ENCODE measurements at places on chromosomes 3 and 15.
A peak's percentile ranks its signal among the peaks of the same experiment; 100 is the strongest.

GRCh38 chr3:23959135-23959900 is 14.2 kb downstream of the NR1D2 start:
- DNase-seq, result no peak

GRCh38 chr3:43181202-43181821 is 75.4 kb upstream of the POMGNT2 start:
- DNase-seq, result peak; percentile 15

DNA sequence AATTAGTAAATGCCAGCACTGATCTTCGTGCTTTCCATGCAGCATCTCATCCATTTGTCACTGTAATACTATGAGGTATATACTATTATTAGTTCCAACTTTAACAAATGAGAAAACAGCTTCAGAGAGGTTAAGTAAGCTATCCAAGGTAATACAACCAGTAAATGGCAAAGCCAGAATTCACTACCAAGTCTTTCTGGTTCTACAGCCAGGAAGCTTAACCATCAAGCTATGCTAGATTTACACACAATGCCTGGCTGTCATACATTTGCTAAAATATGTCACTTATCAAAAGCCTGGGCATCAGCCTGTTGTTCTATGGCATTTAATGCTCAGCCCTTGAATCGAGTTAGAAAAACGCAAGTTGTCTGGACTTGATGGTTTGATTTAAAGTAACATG is 32.6 kb downstream of the TMOD2 start:
- no peak for DNase-seq

- no peak for DNase-seq
These were observed 19.1 kb downstream of the FAM174B start for GRCh38 chr15:92636401-92636907.

GRCh38 chr3:111802163-111802625 is 56.9 kb upstream of the PHLDB2 start:
- DNase-seq, result no peak

GRCh38 chr3:100033184-100033583 is 81.1 kb downstream of the FILIP1L start:
- DNase-seq, result no peak

GRCh38 chr15:101451846-101452245 is 37.7 kb downstream of the PCSK6 start:
- no peak for DNase-seq

DNA sequence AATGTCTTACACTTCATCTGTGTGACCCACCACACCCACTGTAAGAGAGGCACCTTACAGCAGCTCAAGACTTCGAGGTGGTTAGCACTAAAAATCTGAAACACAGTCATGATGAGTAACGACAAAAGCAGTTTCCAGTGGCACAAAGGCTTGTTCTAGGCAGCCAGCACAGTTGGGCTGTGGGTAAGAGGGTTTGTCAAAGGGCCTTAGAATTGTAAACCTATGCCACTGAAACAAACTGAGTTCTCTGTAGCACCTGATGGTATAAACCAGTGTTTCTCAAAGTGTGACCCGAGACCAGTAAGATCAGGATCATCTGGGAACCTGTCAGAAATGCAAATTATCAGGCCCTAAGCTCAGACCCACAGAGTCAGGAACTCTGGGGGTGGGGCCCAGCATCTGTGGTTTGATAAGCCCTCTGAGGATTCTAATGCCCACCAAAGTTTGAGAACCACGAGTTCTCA is 36.5 kb downstream of the DAPK2 start:
- DNase-seq, result peak; percentile 59

- DNase-seq, result no peak
These were observed 1009.9 kb upstream of the SEMA6D start for GRCh38 chr15:46707452-46707851.

Data from effector CD4-positive, alpha-beta T cell (primary cell).